A549 treated with ZK216348 at 1 μM for 4 hours (cell line): ENCODE measurements at places on chromosomes 2 and 18. TPM values are rescaled to one million over a fixed set of nuclear protein-coding genes. Genes with fewer than 3 reads are reported as not detected.

Gene OBSL1
- total RNA-seq = 13.6 to 26.1 TPM (median 21.3 TPM) in 5 replicates

Gene PROC
- total RNA-seq = 2.9 to 6.0 TPM (median 4.3 TPM) in 5 replicates

Gene IL1F10
- not detected in 5 replicates for total RNA-seq

Gene EFHD1
- 1.8 to 4.6 TPM (median 3.5 TPM) in 5 replicates for total RNA-seq

Gene KCNE4
- 0.53 to 0.92 TPM (median 0.70 TPM) in 5 replicates for total RNA-seq

Gene RTTN
- total RNA-seq = 3.5 to 6.8 TPM (median 5.8 TPM) in 5 replicates

Gene SLC14A1
- not detected in 5 replicates for total RNA-seq

Gene HNMT
- total RNA-seq = 0.36 to 2.4 TPM (median 1.3 TPM) in 5 replicates

Gene L3MBTL4
- not detected in 5 replicates for total RNA-seq

Gene SULT1C2
- total RNA-seq = 0.34 to 0.88 TPM (median 0.53 TPM) in 5 replicates

Gene IGFBP5
- total RNA-seq = 0.08 to 0.24 TPM (median 0.20 TPM) in 5 replicates

Gene RNU2-63P
- not detected in 5 replicates for total RNA-seq

Gene UNC80
- total RNA-seq = not detected in 5 replicates

Gene UGT1A10
- total RNA-seq = 0.18 to 0.52 TPM (median 0.23 TPM) in 3 of 5 replicates, not detected in the others

Gene MAB21L4
- 0.16 to 0.34 TPM (median 0.18 TPM) in 4 of 5 replicates, not detected in the other for total RNA-seq

Gene RHOB
- 170 to 364 TPM (median 318 TPM) in 5 replicates for total RNA-seq

Gene TLK1
- 23.9 to 28.5 TPM (median 26.7 TPM) in 5 replicates for total RNA-seq

Gene POTEI
- not detected in 5 replicates for total RNA-seq

Gene SH3YL1
- total RNA-seq = 7.7 to 11.8 TPM (median 9.8 TPM) in 5 replicates

Gene EXOC6B
- total RNA-seq = 6.0 to 8.1 TPM (median 7.2 TPM) in 5 replicates
